CD4-positive, alpha-beta T cell treated with Interferon gamma for 1 hour (primary cell): ENCODE measurements at places on chromosomes 16 and 17.

DNA sequence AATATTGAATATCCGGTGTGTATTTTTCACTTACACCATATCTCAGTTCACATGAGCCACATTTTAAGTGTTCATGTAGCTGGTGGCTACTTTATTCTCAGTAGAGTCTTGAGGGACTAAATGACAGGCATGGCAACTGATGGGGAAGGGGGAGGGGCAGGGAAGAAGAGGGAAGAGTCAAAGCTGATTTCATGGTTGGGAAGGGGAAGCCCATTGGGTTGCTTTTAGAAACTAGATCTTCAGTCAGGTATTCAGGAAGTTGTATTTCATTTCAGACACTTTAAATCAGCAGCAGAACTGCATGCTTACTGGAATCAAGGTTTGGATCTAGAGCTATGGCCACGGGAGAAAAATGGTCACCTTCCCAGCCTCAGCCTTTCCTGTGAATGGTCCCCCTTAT, 2.9 kb upstream of the WIPI1 start:
- DNase-seq: no peak

DNA sequence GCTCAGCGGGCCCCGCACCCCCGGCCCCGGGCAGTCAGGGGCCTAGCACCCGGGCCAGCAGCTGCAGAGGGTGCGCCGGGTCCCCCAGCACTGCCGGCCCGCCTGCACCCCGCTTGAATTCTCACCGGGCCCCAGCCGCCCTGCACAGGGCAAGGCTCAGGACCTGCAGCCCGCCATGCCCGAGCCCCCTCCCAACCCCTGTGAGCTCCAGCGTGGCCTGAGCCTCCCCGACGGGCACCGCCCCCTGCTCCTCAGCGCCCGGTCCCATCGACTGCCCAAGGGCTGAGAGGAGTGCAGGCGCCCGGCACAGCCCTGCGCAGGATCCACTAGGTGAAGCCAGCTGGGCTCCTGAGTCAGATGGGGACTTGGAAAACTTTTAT, 1.7 kb upstream of the BRCA1 start:
- DNase-seq: no peak

DNA sequence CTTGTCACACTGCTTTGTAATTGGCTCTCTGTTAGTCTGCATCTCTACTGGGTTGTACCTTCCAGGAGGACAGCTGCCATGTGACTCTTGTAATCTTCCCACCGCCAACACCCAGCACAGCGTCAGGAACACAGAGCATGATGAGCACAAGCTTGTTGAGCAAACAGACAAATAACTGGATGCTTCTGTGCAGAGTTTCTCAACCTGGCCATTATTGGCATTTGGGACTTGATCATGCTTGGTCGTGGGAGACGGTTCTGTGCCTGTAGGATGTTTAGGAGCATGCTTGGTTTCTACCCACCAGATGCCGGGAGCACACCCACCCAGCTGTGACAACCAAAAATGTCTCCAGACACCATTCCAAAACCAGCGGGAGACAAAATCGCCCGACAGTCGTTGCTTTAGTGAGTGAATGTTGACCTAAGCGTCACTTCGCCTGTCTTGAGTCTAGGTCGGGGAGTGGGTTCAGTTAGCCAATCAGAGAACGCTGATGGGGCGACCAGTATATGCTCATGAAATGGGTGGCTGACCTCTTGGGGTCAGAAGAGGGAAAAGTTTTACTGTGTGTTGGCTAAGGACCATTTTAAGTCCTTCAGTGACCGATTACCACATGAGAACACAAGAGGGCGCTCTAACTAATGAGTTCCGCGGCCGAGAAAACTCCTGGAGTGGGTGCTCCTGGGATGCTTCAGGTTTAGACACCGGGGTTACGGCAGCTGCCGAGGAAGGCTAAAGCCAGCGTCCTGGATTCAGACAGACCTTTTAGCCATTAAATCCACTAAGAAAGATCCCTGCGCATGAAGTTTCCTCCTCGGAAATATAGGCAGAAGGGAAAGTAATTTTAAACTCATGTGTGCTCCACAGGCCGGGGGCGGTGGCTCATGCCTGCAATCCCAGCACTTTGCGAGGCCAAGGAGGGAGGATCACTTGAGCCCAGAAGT, 57.8 kb upstream of the TEX2 start:
- peak; percentile 54 for DNase-seq

DNA sequence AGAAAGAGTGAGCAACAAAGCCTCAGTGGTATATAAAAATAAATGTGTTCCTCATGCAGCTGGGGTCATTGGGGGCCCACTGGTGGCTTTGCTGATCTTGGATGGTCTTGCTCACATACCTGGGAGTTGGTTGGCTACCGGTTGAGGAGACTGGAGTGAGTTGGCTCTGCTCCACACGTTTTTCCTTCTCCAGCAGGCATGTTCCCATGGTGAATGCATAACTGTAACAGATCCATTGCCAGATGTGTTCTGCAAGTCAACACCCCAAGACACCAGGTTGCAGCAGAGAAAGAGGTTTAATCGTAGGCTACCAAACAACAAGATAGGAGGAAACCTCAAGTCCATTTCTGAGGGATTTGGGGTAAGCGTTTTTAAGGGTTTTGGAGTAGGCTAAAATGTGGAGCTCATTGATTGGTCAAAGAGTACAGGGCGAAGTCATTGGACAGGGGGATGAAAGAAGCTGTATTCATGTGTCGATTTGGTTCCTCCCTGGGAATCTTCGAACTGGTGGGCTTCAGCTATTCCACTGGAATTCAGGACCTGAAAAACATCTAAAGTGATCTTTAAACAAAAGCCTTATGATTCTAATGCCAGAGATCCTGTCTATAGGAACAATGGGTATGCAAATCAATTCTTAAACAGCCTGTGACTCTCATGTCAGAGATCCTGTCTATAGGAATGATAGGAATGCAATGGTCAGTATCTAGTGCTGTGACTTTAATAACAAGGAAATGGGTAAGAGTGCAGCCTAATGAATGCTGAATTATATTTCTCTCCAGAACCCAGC, 467.5 kb upstream of the C16orf82 start:
- no peak for DNase-seq

GRCh38 chr17:8606401-8606800, 24.1 kb downstream of the MYH10 start:
- DNase-seq: no peak

- DNase-seq: no peak
Measured at GRCh38 chr16:24499193-24499814, 40.1 kb upstream of the RBBP6 start.

GRCh38 chr16:5030251-5030870, 3.4 kb downstream of the NAGPA start:
- DNase-seq: no peak

DNA sequence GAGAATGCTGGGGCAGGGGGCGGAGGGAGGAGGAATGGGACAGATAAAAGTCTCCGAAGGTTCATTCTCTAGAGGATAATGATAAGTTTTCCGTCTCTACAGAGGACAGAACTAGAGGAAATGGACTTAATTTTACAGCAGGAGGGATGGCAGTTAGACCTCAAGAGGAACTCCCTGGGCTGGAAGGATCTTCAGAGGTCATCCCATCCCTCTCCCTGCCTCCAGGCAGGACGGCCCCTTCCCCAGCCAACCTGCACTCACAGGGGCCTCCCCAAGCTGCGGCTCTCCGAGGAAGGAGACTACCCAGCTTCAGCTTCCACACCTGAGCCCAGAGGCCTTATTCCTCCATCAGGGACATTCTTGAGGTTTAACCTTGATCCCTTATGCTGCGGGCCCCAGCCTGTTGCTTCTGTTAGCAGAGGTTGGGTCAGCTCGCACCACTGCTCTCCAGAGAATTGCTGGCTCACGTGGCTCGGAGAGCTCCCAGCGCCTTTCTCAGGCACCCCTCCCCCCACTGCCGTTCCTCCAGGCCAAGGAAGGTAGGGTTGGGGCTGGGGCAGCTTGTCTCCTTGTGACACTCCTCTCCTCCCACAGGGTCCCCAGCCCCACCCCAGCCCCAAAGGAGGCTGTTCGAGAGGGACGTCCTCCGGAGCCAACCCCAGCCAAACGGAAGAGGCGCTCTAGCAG, 8.5 kb downstream of the ELOB start:
- no peak for DNase-seq

- peak; percentile 54 for DNase-seq
Measured at GRCh38 chr16:89402962-89403361, 87.4 kb downstream of the ANKRD11 start.

GRCh38 chr16:11162586-11163268, 93.3 kb downstream of the SOCS1 start:
- no peak for DNase-seq

DNA sequence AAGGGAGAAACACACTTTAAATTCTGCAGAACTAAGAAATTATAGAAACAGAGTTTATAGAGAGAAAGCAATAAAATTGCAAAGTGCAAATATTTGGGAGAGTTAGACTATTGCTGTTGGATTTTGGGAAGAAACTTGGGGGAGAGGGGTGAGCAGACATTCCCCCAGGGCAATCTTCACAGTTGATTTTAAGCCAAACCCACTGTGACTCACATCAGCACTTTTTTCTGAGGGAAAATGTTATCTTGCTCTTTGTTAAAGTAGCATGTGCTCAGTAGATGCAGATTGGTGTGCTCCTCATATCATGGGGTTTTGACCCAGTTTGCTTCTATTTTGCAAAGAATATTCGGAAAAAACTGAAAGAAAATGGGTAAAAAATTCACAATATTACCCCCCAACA, 367.6 kb downstream of the CDH11 start:
- DNase-seq: no peak

GRCh38 chr17:13545941-13546340, 55.8 kb downstream of the HS3ST3A1 start:
- DNase-seq: no peak

DNA sequence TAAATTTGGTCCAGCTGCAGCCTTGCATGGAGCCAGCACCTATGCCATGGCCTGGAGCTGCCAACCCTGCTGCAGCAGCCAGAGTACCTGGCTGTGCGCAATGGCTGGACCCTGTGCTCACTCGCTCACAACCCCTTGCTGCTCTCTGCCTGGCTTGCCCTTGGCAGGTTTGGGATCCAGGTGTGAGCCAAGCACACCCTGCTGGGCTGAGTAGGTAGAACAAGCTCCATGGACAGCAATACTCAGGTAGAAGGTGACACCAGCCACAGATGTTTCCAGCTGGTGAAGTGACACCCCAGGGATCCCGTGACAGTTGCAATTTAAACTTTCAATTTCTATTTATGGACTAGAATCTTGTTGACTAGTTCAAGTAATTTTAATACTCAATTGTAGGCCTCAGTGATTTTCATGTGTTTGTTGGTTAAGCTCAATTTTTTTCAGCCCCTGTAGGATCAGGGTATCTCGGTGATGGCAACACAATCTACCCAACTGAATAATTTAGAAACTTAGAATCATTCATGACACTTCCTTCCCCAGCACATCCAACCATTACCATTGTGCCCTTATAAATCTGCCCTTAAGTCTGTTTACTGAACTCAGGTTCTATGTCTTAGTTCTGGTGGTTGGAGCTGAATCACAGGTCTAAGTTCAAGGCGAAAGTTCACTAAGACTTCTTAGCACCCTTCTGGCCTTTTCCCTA, 480.0 kb downstream of the PMP22 start:
- peak; percentile 7 for DNase-seq

GRCh38 chr17:12736526-12736925, 52.8 kb upstream of the ARHGAP44 start:
- no peak for DNase-seq

GRCh38 chr17:10192972-10193371, 5.4 kb downstream of the GAS7 start:
- DNase-seq: no peak

DNA sequence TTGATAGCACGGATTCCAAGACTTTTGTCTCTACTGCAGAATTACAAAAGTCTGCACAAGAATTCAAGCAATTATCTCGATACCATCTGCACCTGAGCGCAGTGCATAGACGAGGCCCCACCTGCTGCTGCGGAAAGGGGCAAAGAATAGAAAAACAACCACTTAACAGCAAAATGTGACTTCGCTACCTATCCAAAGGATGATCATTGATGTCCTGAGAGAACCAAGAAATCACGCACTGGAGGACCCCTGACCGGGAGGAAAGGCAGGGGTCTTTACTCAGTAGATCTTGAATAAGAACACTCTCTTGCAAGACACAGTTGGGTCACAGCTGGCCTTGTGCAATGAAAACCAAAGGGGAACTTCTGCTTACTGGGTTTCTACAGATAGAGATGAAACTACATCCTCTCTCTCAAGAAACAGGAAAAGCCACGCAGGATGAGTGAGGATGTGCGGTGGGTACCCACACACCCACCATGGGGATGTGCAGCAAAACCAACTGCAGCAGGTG, 147.4 kb upstream of the RPH3AL start:
- DNase-seq: peak; percentile 39

DNA sequence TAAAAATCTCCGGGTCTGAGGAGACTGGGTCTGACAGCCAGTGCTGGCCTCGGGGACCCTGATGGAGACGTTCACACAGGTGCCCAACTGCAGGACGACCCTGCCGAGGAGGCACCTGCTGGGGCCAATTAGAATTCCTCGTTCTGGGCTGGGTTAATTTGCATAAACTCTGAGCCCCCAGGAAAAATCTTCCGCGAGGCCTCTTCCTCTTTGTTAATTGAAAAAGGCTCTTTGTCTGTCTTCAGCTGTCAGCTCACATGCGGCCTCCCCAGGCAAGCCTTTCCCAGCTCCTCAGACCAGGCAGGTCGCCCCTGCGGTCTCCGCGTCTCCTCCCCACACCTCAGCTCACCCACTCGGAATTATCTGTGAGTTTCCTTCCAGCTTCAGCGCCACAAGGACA, 400.2 kb downstream of the SEC14L1 start:
- no peak for DNase-seq

DNA sequence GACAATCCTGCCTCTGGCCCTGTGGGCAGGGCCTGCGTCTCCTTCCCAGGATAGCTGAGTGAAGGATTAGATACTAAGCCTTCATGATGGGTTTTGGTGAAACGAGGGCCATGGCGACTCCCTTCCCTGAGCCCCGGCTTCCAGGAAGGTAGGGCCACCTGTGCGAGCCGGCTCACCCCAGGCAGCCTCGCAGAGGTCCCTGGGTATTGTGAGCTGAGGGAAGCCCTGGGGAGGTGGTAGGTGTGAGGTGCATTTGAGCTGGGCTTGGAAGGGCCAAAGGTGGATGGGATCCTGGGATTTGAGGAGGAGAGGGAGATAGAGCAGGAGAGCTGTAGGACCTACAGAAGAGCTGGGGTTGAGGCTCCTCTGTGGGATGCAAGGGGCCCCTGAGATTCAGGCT, 6.5 kb upstream of the P2RX1 start:
- no peak for DNase-seq

- DNase-seq: no peak
Measured at GRCh38 chr16:13029786-13030185, 128.4 kb downstream of the SHISA9 start.
